NCI-H2081 treated with DMSO at 0.1 percent for 48 hours (cell line): ENCODE measurements at places on chromosomes 12 and 14.

GRCh38 chr12:109356577-109356976 lies 8.9 kb downstream of the MYO1H start:
- no peak for DNase-seq

DNA sequence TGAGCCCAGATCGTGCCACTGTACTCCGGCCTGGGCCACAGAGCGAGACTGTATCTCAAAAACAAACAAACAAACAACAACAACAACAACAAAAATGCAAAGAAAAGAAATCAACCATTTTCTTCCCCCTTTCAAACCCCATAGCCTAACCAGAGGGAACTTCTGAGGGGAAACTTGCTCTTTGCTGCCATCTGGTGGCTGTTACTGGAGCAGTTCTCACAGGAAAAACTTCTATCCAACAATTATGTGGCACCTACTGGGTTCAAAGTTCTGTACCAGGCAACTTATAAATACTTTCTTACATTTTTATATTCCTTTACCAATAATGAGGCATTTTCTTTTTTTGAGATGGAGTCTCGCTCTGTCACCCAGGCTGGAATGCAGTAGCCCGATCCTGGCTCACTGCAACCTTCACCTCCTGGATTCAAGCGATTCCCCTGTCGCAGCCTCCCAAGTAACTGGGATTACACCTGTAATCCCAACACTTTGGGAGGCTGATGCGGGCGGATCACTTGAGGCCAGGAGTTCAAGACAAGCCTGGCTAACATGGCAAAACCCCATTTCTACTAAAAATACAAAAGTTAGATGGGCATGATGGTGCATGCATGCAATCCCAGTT lies 50.9 kb upstream of the BICDL1 start:
- DNase-seq, result no peak

DNA sequence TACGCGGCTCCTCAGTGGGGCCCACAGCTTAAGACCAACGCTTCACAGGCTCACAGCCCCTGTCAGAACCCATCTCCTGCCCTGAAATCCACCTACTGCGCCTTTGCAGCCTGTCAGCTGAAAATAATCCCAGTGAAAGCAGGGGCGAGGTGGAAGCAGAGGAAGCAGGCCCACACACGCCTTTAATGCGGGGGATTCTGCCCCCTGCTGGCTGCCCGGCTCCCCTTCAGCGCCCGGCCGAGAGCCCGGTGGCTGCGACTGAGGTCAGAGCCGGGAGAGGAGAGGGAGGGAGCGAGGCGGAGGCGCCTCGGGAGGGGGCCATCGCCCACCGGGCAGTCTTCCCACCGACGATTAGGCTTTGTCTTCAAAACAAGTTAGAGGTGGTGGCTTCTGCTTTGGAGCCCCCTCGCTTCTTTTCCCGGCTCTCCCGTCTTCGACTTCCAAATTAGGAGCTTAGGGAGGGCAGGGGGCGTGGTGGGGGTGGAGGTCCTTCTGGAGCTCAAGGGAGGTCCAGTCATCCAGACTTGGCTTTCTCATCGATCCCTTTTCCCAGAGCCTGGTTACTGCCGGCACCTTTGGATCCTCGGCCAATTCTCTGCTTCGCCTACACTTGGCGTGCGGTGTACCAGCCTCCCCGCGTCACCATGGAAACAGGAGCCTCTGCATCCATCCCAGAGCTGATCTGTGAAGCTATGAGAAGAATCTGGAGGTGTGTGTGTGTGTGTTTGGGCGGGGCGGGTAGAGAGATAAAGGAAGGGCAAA lies 25.2 kb upstream of the RND1 start:
- peak; percentile 9 for DNase-seq

DNA sequence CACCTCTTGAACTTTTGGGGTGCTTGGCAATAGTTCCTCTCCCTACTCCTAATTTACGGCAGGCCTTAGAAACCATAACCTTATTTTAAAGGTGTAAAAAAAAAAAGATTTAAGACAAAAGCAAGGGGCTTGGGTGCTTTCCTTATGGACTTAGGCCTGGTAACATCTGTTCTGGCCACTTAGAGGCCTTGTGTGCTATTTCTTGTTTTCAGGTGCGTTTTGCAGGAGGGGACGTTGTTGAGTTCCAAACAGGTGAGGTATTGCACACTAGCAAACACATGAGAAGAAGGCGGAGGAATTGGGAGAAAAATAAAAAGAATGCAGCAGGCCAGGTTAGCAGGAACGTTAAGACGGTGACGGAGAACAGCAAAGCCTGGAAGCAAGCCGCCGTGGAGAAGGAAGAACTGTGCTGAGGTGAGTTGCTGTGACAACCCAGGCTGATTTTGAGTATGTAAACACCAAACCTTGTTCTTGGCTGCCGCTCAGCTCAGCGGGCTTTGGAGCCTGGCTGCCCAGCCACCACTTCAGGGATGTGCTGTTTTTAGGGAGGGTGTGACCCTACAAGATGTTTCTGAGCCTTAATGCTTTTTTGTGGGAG lies 17.3 kb downstream of the EMG1 start:
- no peak for DNase-seq

- DNase-seq, result no peak
Measured at GRCh38 chr12:57623385-57623784, 9.6 kb downstream of the B4GALNT1 start.

GRCh38 chr14:20295067-20295466 lies 10.7 kb downstream of the TTC5 start:
- no peak for DNase-seq
